NCI-H1092 treated with DMSO at 0.1 percent for 48 hours (cell line): ENCODE measurements at places on chromosomes 6 and 20.

DNA sequence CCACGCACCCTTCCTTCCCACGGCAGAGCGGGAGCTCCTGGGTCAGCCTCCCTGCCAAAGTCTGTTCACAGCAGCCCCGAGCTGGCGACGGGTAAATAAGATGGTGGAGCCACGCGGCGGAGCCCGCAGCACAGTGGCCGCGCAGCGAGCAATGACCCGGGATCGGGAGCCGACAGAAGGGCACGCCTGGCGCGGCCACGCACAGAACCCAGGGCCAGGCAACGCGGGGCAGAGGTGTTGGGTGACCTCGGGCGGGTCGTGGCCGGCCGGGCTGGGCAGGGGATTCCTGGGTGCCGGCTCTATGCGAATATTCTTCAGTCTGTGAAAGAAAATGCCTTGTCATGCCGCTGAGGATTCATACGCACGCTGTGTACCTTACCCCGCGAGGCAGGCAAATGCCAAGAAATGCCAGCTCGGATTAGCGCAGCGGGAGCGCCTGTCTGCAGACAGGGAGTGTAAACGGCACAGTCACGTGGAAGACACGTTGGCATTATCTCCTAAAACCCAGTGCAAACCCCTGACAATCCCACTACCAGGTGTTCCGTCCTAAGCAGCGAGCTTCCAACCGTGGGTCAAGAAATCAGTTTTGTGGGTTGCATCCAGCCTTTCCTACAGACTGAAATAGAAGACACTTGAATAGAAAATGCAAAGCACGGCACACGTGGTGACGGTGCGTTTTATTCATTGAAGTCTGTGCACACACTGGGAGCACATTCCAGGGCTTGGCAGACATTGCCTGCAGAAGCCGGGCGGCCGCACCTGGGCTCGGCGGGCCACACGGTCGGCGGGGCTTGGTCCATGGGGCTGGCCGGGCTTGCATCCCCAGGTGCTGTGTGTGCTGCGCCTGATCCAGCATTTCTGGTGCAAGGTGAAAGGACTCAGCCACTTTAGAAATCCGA lies 18.3 kb downstream of the CHRNA4 start:
- DNase-seq = peak; percentile 11

GRCh38 chr6:91678679-91679446 lies 1092.0 kb upstream of the MAP3K7 start:
- peak; percentile 82 for DNase-seq

- DNase-seq = peak; percentile 73
These were observed 23.5 kb downstream of the CARMIL1 start for GRCh38 chr6:25302677-25303128.

DNA sequence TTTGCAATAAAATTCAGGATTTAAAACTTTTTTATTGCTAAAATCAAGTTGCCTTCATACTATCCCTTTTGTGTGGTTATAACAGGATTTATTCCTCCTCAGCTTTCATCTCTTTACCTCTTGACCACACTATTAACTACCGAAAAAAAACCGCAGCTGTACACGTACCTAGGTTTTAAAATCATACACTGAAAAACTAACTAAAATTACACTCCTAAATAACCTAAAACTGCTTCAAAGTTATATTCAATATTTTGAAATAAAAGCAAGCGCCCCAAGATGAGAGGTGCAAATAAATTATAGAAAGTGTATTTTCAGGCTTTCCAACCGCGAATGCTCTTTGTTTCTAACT lies 1.4 kb downstream of the MPC1 start:
- peak; percentile 59 for DNase-seq

GRCh38 chr20:3121271-3121911 lies 36.9 kb upstream of the AVP start:
- DNase-seq = no peak

GRCh38 chr6:35601331-35602132 lies 87.2 kb downstream of the FKBP5 start:
- DNase-seq = no peak

GRCh38 chr6:25627001-25627400 lies 25.0 kb upstream of the SCGN start:
- no peak for DNase-seq

GRCh38 chr6:139134064-139134395 lies 850 bp upstream of the HECA start:
- no peak for DNase-seq

DNA sequence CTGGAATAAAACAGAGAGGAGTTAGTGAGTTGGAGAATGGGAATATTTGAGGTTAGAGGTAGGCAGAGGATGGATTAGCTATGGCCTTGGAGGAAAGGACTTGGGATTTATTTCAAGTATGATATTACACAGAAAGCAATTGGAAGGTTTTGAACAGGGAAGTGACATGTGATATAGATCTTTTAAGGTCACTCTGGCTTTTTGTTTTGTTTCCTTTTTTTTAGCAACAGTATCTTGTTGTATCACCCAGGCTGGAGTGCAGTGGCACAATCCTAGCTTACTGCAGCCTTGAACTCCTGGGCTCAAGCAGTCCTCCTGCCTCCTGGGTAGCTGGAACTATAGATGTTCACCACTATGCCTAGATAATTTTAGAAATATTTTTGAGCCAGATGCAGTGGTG lies 190.3 kb downstream of the UTRN start:
- DNase-seq = no peak

GRCh38 chr6:83308833-83309232 lies 115.7 kb downstream of the RWDD2A start:
- no peak for DNase-seq

GRCh38 chr20:33490023-33490933 lies at the start of gene CBFA2T2:
Gene CBFA2T2 (plus strand): TSS chr20:33490096. CDS start chr20:33490268, 172 bp downstream.
- peak; percentile 78 for DNase-seq

DNA sequence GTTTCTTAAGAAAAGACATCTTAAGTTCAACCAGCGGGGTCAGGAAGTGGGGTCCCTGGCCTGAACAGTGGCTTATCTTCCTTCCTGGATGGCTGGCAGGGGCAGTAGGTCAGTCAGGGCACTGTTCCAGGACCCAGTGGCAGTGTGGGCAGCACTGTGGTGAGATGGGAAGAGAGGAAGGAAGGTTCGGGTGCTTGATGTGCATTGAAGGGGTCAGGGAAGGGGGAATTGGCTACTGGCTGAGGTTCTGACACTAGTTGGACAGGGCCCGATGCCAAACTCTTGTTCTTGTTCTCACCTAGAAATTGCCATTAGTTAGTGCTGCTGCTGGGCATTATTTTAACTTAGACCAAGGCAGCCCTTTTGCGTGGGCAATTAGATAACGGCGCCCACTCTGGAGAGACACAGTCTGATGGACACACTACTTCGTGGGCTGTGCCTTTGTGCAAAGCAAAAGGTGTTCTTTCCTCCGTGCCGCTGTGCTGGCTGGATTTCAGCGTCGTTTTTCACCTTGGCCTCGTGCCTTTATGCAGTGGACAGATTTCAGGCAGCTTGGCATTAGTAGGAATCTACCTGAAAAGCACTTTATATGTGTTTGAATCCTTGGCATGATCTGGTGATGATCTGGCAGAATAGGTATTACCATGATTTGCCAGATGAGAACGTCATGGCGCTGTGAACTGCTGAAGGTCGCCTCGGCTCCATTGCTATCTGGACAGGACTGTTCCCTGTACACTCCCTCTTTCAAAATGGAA lies 30.3 kb downstream of the UTRN start:
- DNase-seq = no peak

- peak; percentile 62 for DNase-seq
These were observed 38.9 kb upstream of the PMEPA1 start for GRCh38 chr20:57748601-57749130.

DNA sequence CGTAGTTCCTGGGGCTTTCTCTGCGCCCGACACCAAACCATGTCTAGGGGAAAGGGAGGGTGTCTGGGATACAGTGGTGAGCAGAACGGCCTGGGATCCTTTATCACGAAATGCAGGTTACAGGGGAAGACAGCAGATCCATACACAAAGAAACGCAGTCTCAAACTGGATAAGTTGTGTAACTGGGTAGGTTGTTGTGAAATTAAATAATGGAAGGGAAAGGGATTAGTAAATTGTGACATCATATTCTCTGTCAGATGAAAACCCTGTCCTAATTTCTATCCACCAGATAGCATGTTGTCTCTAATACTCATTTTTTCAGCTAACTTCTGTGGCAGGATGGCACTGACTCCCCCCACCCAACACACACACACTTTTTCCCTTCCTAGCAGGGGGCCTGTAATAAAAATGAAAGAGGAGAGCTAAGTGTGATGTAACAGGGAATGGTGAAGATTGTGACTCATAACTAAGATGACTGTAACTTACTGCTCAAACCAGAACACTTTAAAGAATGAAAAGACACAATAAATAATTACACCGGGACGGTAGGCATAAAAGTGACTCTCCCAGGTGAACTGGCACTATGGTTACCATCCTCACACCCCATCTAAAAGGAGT lies 769 bp upstream of the TRPC4AP start:
- no peak for DNase-seq
